ENCODE measurements at places on chromosomes 11 and 22.

DNA sequence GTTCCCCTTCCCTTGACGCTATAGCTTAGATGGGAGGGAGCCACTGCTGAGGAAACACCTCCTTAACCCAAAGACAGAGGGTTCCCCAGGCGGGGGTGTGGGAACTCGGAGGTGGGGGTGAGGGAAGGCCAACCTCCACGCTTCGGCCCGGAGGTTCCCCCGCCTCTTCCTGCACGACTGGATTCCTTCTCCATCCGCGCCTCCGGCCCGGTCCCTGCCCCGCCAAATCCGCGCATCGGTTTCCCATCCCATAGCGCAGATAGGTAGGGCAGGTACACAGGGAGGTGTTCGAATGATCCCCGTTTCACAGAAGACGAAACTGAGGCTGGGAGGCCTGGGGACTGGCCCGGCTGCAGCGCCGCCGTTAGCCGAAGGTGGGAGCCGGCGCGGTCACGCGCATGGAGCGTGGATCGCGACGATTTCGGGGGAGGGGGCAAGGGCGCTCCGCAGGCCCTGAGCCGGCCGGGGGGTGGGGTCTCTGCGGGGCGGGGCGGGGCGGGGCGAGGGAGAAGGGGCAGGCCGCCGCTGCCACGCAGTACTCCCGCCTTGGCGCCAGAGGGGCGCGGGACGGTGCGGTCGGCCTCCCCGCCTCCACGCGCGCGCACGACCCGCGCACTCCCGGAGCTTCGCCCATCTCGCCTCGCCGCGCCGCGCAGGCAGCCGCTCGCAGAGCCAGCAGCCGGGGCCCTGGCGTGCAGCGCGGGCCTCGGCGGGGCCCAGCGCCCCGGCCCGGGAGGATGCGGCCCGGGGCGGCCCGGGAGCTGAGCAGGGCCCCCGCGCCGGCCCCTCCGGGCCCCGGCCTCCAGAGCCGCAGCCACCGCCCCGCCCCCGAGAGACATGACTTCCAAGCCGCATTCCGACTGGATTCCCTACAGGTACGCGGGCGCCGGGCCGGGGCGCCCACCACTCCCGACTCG lies at the start of gene TUB:
Gene TUB (plus strand): TSS at position 538 of the 917 bp plus-strand sequence. CDS start 300 bp downstream, at position 838.
- no peak for DNase-seq

GRCh38 chr11:34050581-34051348 lies 766 bp upstream of the CAPRIN1 start:
- no peak for DNase-seq

DNA sequence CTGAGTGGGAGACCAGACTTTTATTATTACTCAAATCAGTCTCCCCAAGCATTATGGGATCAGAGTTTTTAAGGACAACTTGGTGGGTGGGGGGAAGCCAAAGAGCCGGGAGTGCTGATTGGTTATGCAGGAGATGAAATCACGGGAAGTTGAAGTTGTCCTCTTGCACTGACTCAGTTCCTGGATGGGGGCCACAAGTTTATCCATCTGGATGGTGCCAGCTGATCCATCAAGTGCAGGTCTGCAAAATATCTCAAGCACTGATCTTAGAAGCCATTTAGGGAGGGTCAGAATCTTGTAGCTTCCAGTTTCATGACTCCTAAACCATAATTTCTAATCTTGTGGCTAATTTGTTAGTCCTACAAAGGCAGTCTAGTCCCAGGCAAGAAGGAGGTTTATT lies 53.5 kb upstream of the LMO1 start:
- DNase-seq, result no peak

DNA sequence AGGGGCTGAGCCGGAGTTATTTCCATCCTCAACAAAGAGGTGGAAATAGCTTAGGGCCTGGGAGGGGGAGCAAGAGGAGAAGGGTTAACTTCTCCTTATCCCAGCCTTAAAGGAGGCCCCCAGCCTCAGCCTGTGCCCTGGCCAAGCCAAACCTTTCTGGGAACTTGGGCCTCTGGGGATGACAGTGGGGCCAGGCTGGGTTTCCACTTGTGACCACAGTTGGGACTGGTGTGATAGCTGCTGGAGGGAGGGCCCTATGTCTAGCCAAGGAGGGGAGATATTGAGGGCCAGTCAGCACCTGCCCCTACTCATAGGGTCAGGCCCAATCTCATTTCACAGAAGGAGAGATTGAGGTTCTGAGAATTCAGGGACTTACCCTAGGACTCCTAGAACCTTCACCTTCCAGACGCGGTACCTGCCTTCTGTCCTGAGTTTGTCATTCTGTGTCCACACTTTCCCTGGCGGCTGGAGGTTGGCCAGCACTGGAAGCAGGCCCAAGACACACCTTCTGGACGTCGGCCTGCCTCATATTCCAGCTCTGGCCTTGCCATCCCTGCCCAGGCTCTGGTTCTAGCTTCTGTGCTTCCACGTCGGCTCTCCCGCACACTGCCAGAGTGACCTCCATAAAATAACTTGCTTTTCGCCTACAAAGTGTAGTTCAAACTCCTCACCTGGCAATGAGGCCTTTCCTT lies 3.1 kb downstream of the RELT start:
- DNase-seq, result no peak

DNA sequence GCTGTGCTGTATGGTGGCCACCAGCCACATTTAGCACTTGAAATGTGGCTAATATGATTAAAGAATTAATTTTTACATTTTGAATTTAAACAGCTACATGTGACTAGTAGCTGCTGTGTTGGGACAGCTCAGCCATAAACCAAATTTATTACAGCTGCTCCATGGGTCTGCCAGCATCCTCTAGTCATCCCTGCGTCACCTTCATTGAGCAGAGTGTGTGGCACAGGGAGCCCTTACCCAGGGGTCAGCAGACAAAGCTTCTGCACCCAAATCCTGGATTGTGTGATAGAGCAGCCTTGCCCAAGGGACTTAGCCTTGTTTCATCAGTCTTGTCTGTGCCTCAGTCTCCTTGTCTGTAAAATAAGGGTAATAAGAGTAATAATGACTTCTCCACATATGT lies 19.4 kb upstream of the ACCSL start:
- DNase-seq, result no peak

DNA sequence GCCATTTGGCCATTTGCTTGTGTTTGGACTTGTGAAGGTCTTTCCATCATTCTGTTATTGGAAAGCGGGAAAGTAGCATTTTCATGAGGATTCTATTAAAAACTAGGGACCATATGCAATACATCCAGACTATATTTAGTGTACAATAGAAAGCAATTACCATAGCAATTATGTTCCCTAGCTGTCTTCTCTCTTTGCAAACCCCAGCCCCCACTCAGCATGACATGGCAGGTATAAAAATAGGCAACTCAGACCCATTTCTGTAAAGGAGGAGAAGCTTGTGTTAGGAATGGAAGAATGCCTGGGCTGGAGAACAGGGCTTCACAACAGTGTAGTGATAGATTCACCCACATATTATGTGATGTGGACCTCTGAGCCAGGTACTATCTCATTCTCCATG lies 12.4 kb downstream of the OR51B6 start:
- DNase-seq, result no peak

DNA sequence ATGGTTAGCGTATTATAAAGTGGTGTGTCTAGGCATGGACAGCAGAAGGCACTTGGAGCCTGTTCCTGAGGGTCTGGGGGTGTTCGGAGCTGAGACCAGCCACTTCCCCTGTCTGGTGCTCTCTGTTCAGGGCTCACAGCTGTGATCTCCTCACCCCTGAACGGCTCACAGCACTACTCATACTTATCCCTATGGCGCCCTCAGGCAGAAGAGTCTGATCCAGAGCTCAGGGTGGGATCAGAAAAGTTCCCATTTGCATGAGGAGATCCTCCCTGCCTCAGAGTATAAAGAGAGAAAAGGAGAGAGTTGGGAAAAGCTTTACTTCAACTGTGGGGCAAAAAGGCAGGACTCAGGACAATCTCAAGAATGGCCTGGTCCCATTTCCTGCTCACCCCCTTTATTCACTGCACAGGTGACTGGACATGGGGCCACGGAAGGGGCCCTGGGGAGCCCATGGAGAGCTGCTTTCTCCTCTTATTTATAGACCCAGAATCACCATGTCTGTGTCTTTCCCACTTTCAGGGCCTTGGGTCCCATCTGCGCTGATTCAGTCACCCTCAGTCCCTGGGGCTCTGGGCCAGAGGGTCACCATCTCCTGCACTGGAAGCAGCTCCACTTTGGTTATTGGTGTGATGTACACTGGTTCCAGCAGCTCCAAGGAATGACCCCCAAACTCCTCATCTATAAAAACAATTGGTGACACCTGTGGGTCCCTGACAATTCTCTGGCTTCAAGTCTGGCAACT lies 97.0 kb upstream of the TOP3B start:
- DNase-seq, result no peak

- no peak for DNase-seq
Observed at GRCh38 chr22:38497869-38498268, 8.2 kb downstream of the DDX17 start.

DNA sequence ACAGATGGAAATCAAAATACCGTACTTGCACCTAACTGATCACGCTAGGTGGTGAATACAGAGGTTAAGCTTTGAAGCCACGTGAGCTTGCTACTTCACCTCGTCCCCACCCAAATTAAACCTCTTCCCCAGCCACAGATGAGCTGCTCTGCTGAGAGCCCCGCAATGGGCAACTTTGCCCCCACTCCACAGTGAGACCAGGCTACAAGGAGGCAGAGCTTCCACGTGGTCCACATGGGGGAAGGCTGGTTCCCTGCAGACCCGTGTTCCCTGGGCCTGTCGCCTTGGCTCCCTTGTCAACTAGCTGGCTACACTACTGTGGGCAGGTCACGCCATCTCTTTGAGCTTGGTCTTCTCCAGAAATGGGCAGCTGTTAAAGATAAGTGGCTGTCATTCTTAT lies 10.9 kb downstream of the CD5 start:
- no peak for DNase-seq
